ENCODE measurements at places on chromosomes 12 and 14.

- no peak for DNase-seq
Measured at GRCh38 chr12:9751204-9752144, 9.2 kb downstream of the CD69 start.

DNA sequence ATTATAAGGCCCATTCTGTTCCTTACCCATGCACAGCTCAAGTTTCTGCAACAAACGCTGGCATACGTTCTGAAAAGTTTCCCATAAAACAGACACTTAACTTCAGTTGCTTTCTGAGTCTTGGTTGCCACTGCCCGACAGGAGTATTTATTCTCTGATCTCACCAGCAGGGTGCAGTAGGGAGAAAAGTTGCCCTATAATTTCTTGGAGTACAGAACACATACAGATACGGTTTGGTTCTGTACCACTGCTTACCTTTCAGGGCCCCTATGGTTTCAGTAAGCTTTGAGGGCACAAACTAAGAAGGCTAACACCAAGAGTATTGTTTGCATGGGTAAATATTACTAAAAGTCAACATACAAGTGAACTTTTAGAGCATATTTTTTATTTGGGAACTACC lies 77.9 kb downstream of the SPATA7 start:
- DNase-seq, result no peak

DNA sequence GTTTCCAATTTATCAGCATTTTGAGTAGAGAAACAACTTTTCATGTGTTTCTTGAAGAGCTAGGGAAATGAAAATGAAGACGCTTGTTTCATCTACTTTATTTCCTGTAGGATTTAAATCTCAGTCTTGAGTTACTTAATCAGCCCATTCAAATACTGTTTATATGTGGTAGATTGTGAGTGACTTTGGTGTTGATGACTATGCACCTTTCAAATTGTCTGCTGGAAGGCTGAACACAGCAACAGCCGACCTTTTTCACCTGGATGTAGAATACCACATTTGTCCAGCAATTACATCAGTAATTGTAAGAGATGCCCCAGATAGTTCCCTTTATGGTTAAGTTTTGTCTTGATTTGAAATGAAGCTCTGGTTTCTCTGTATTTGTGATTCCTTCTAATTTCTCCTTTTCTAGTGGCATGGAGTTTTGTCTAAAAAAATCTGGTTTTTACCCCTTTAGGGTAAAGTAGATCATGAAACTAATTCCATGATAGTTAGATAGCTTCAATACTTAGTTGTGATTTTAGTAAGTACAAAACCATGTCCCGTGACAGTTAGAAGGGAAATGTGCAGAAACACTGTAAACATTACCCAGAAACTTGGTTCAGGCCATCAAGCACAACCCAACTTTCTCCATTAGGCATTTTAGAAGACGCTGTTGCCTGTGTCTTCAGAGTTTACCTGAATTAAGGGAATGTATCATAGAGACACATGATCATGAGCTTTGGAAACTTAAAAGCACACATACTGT lies 165.0 kb downstream of the SRGAP1 start:
- DNase-seq, result no peak

GRCh38 chr12:108365324-108365723 lies 26.2 kb upstream of the CMKLR1 start:
- no peak for DNase-seq

DNA sequence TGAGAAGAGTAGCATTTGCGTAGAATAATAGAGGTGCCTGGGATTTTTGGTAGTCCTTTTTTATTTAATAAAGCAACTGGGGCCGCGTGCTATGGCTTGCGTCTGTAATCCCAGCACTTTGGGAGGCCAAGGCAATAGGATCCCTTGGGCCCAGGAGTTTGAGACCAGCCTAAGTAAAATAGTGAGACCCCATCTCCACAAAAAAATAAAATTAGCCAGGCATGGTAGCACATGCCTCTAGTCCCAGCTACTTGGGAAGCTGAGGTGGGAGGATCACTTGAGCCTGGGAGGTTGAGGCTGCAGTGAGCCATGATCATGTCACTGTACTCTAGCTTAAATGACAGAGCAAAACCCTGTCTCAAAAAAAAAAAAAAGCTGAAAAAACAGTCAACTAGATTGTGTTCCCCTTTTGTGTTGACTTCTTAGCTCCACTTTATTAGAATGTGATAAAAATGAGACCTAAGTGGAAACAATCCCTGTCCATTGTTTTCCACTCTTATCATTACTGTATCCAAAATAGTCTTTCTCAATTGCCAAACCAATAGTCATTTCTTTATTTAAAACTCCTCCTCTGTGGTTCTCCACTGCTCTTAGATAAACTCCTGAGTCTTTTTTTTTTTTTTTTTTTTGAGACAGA lies 7.4 kb downstream of the PRKCH start:
- no peak for DNase-seq

DNA sequence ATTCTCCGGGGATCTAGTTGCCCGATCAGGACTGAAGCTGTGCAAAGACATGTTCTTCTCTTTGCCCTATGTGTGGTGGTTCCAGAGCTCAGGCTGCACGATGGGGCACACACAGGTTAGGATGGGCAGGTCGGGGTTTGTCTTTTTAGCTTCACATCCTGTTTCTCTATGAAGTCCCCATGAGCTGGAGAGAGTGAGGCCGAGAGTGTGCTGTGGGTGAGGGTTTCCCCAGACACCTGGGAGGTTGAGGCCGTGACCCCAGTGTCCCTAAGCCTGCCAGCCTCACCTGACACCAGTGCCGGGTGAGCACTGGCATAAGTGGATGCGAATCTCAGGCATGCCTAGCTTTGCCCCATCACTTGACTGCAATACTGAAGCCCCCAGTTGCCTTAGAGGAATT lies 32.9 kb upstream of the IGF1 start:
- DNase-seq, result no peak

GRCh38 chr14:99349721-99350495 lies 77.9 kb upstream of the BCL11B start:
- DNase-seq, result no peak

GRCh38 chr12:30795410-30796312 lies 40.9 kb upstream of the CAPRIN2 start:
- DNase-seq, result no peak

- no peak for DNase-seq
Measured at GRCh38 chr12:89087149-89087825, 265.0 kb downstream of the DUSP6 start.

GRCh38 chr12:51349026-51349425 lies 2.5 kb upstream of the CELA1 start:
- no peak for DNase-seq

DNA sequence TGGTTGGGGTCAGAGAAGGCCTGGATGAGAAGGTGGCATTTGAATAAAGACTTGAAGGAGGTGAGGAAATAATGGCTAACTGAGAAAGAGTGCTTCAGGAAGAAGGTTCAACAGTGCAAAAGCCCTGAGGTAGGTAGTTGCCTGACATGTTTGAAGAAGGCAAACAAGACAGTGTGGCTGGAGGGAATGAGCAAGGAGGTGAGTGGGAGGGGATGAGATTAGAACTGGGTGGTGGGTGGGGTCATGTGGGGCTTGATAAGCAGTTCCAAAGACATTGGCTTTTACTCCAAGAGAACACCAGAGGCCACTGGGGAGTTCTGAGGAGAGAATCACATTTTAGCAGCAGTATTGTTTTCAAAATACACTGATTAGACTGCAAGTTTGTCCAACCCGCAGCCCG lies 50.5 kb downstream of the HSPB8 start:
- DNase-seq, result no peak

GRCh38 chr14:42214981-42215491 lies 608.4 kb downstream of the LRFN5 start:
- no peak for DNase-seq

DNA sequence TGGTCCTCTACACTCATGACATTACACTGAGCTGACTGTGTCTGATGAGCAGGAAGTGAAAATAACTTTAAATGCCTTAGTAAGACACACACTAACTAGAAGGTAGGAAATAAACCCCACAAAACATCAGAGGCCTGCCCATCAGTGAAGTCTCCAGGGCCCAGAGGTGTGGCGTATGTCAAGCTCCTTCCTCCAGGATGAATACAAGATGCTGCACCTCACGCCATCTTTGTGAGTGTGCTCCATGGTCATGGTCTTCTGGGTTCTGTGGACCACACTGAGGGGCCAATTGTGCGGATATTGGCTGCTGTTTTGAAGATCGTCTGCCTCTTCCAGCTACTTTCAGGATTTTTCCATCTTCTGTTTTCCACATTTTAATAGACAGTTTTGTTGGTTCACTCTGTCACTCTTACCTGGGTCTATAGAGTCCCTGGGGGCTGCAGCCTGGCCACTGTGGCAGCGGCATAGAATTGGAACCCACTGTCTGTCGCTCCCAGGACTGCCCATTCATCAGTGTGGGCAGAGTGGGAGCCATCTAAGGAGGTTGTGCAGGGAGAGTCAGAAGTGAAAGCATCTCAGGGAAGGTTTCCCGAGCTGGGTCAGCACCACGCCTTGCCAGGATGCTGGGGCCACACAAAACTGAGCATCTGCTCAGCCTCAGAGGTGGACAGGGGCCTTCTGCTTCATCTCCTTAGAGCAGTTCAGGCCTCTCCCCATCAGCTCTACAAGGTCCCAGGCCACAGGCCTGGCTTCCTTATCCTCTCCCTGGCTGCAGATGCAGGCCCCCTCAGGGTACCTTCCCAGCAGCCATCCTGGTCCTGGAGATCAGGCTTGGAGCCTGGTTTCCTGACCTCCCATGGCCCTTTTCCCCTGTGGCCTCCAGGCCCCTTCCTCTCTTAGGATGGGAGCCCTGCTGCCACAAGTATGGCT lies 57.5 kb upstream of the C14orf180 start:
- no peak for DNase-seq

DNA sequence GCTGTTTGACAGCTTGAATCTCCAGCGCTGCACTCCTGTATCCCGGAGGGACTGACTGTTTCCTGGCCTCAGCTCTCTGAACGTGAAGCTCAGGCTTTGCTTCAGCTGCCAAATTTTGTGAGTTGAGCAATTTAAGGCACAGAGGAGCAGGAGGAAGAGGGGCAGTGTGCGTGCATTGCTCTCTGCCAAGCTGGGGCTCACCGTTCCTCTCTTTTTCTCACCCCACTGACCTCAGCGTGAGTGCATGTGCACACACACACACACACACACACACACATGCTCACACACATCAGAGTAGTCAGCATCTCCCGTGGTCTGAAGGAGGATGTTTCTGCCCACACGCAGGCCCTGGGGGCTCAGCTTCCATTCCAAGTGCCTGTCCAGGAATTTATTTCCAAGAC lies 27.8 kb upstream of the BDKRB2 start:
- no peak for DNase-seq

GRCh38 chr12:66755727-66756395 lies 77.0 kb upstream of the GRIP1 start:
- no peak for DNase-seq

DNA sequence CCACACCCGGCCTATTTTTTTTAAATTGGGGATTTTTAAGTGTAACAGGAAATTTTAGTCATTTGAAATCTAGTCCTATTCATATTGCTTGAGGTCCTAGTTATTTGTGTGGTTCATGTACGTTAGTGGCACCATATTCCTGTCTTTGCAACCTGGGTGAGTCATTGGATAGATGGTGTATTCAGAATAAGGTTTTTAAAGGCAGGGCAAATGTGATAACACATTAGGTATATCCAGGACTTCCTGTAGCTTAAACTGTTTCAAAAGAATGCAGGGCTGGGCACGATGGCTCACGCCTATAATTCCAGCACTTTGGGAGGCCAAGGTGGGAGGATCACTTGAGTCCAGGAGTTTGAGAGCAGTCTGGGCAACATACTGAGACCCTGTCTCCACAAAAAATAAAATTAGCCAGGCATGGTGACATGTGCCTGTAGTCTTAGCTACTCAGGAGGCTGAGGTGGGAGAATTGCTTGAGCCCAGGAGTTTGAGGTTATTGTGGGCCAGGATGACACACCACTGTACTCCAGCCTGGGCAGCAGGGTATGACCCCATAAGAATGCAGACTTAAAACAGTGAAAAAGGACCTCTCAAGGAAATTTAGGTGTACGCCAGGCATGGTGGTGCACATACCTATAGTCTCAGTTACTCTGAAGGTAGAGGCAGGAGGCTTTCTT lies 8.1 kb downstream of the ATP6V0A2 start:
- no peak for DNase-seq

- DNase-seq, result no peak
Measured at GRCh38 chr12:101783150-101783549, 43.9 kb upstream of the SYCP3 start.

- DNase-seq, result no peak
Measured at GRCh38 chr14:20624495-20625070, 16.9 kb downstream of the OR6S1 start.

- no peak for DNase-seq
Measured at GRCh38 chr12:132433641-132434395, 56.1 kb upstream of the FBRSL1 start.

DNA sequence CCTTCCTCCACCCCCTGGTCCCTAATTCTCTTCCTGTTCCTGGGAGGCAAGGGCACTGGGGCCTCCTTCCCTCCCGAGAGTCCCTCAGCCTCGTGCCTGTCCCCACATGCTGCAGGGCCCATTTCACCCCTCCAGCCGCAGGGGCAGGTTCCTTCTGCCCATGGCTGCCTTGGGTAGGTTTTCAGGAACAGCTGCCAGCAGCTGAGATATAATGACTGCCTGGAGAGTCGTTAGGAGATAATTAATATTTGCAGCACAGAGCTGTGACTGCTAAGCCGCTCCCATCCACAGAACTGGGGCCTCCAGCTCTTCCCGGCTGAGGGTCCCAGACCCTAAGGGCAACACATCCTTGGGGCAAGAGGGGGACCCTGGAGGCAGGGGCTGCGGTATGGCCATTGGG lies 211.9 kb upstream of the LHX5 start:
- no peak for DNase-seq

- no peak for DNase-seq
Measured at GRCh38 chr12:49010092-49010668, 8.4 kb downstream of the PRKAG1 start.

DNA sequence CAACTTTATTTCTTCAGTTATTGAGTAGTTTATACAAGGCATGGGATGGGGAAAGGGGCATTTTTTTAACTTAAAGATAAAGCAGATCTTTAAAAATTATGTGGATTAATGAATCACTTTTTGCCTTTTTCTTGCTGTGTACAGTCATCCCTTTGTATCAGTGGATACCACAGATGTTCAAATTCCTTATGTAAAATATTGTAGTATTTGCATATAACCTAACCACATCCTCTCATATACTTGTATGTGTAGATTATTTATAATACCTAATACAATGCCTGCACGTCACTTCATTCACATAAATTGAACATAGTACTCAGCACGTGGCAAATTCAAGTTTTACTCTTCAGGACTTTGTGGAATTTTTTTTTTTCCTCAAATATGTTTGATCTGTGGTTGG lies 66.5 kb upstream of the MON2 start:
- no peak for DNase-seq

GRCh38 chr14:63045612-63046320 lies 508 bp upstream of the KCNH5 start:
- no peak for DNase-seq

- DNase-seq, result no peak
Measured at GRCh38 chr12:2940564-2940963, 18.6 kb upstream of the TEAD4 start.

DNA sequence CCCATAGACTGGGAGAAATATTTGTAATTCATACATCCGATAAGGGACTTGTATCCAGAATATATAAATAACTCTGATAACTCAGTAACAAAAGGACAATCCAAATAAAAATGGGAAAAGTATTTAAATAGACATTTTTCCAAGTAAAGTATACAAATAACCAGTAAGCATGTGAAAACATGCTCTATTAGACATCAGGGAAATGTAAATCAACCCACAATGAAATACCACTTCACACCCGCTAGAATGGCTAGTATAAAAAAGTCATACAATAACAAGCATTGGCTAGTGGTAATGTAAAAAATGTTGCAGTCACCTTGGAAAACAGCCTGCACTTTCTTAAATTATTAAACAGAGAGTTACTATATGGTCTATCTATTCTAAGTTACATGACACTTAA lies 650.7 kb downstream of the C12orf50 start:
- no peak for DNase-seq
